NCI-H446 (cell line): ENCODE measurements at places on chromosomes 5 and 9.

GRCh38 chr5:2658881-2659470 lies 92.5 kb downstream of the IRX2 start:
- no peak for DNase-seq

DNA sequence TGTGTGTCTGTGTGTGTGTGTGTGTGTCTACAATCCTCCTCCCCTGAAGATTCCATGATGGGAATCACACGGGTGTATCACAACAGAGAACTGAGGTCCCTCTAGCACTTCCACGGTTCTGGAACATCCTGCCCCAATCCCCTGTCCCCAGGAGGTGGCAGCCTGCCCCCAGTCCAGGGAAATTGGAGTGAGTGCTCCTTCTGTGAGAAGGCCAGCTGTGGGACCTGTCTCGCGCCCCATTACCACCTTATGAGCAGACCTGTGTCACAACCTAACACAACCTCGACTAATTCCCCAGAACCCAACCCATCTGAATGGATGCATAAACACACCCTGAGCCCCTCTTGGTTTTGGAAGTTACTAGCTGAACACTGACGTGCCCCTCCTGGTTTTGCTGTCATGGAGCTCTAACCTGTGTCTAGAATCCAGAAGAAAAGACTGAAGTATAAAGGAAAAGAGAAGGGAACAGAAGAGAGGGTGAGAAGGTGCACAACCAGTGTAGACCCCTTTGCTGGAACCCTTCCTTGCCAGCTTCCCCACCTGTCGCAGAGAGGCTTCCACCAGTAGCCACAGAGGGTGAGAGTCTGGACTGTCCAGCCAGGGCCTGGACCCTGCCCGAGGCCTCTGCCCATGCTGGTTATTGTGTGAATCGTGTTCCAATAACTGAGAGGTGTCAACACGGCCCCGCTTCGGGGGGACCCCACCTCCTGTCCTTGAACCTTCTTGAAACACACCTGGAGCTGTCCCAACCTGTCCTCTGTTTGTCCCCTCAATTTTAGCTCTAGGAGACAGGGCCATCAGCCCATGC lies 3.4 kb downstream of the BTNL9 start:
- DNase-seq, result no peak

DNA sequence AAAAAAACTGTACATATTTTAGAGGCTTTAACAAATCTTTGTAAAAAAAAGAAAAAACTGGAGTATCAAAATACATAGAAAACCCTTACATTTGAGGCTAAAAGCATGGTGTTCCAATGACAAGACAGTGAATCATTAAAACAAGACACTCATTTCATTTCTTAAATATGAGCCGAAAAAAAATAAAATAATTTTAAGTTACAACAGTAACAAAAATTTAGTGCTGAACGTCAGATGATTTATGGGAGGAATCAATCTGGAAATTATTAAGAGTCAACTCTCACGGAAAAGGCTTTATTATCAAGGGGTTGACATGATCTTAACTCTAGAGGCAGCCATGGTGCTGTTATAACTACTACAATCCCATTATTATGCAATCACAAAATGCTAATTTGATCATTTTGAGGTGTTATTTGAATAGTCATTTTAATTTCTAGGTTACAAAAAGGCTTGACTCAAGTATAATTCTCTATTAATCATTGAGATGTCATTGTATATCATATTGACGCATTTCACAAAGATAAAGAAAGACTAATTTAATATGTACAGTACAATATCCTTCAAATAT lies 51.9 kb downstream of the MAPKAP1 start:
- DNase-seq, result no peak

- no peak for DNase-seq
Measured at GRCh38 chr5:126965487-126965886, 64.9 kb downstream of the MARCHF3 start.

DNA sequence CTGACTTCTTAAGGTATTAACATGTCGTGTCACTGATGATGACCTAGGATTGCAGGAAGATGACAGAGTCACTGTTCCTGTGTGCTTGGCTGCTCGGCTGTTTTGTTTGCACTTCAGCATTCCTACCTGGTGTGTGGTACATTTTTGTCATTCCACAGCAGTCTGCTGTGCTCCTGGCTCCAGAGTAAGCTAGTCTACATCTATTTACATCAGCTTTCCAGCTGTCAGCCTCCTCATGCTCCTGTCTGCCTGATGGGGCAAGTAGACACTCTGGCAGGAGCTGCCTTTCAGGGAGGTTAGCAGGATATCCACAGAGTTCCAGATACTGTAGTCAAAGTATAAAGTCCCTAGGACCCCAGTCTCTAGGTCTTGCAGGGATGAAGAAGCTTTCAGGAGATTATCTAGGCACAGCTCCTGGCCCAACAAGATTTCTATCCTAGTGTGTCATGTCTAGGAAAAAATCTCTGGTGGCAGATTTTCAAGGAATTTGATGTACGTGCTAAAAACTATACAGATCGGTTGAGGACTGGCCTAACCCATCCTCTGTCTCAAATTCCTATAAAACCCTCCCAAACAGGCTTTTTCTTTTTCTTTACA lies 28.4 kb downstream of the RUSC2 start:
- DNase-seq, result no peak

- no peak for DNase-seq
Measured at GRCh38 chr9:137127301-137128157, 11.4 kb upstream of the GRIN1 start.

- DNase-seq, result peak; percentile 20
Measured at GRCh38 chr9:135701959-135702721, at the start of gene KCNT1. Gene KCNT1 (plus strand): TSS chr9:135702185. CDS start chr9:135702259, 74 bp downstream.

GRCh38 chr9:38269775-38270174 lies 122.7 kb upstream of the ALDH1B1 start:
- DNase-seq, result no peak

DNA sequence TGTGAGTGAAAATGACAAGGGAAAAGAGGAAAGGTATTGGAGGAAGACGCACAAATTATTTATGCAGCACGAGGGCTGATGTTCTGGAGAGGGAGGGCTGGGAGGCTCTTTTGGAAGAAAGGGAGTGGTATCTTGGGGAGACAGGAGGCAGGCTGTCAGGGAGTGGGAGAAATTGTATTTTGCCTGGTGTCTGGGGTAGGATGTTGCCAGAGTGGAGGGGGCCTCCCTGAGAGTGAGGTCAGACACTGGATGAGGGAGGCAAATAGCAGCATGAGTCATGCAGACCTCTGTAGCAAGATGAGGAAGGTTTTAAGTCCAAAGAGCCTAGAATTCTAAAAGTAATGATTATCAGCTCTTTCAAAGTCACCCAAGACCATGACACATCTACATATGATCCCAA lies 158.0 kb downstream of the DMRT2 start:
- no peak for DNase-seq

GRCh38 chr5:38469707-38470267 lies 86.7 kb downstream of the LIFR start:
- DNase-seq, result no peak

- DNase-seq, result no peak
Measured at GRCh38 chr9:86978922-86979474, 31.7 kb upstream of the GAS1 start.

DNA sequence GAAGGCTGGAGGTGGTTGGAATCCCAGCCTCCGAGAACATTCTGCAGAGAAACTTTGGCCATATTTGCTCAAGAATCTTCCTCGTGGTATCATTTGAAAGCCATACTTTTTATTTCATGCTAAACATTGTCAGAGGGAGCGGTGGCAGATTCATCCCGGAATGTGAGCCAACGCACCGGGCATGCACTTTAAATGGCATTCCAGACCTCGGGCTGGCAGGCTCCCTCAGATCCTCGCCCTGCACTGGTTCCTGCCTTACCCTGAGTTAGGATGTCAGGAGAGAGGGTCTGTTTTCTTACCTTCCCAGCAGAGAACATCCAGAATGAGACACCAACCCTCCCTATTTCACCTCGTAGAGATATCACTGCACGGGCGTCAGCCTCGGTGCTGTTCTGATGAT lies 33.8 kb downstream of the GDNF start:
- DNase-seq, result no peak

DNA sequence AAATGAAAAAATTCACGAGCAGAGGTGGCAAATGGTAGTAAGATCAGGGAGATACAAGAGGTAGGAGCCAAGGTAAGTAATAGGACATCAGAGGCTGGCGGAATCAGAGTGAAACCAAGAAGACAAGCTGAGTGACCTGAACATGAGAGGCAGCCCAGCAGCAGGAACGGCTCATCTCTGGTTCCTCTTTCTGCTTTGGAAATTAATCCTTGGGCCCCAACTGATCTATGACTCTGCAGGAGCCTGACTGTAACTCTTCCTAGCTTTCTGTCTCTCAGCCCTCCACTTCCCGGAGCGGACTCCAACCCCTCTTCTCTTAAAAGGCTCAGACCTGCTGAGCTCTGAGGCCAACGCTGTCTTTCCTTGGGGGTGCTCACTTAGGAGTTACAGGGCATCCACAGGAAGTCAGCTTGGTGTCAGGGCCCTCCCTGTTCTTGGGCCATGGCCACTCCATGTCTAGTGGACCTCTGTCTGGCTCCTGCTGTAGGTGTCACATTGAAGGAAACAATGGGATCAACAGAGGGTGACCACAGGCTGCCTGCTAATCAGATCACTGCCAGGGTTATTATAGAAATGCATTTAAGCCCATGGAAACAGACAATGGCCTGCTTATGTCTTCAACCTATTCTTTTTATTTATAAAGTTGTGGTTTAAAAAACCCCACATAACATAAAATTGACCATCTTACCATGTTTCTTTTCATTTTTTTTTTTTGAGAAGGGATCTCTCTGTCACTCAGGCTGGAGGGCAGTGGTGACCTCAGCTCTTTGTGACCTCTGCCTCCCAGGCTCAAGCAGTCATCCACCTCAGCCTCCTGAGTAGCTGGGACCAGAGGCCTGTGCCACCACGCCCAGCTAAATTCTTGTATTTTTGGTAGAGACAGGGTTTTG lies 22.5 kb upstream of the SHB start:
- DNase-seq, result no peak

DNA sequence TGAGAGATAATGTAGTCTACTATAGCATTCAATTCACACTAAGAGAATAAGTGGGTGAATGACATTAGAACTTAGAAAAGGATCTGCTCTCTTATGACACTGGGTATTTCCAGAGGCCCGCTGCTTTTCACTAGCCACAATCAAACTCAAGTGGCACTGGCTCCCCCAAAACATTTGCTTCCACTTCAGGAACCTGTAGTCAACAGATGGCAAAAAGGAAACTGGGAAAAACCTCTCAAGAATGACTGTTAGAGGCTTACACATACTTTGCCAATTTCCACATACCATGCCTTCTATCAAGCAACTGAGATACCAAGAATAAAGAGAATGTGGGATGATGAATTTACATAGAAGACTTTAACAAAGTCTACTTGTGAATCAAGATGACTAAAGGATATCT lies 11.2 kb downstream of the POC5 start:
- DNase-seq, result no peak

DNA sequence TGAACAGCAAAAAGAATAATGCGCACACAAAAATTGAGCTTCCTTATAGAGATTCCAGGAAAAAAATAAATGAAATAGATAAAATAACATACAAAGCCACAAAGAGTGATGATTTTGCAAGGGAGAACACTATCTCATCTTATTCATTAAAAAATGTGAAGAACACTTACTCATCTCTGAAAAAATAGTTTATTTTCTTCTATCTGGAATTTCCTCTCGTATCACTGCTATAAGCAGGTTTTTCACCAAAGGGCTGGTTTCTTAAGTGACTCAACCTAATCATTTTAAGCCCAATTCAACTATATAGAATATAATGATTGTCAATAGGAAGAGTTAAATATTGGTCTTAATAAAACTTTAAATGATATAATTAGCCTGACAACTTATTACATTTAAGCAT lies 504.9 kb downstream of the NR2F1-AS1 start:
- no peak for DNase-seq

DNA sequence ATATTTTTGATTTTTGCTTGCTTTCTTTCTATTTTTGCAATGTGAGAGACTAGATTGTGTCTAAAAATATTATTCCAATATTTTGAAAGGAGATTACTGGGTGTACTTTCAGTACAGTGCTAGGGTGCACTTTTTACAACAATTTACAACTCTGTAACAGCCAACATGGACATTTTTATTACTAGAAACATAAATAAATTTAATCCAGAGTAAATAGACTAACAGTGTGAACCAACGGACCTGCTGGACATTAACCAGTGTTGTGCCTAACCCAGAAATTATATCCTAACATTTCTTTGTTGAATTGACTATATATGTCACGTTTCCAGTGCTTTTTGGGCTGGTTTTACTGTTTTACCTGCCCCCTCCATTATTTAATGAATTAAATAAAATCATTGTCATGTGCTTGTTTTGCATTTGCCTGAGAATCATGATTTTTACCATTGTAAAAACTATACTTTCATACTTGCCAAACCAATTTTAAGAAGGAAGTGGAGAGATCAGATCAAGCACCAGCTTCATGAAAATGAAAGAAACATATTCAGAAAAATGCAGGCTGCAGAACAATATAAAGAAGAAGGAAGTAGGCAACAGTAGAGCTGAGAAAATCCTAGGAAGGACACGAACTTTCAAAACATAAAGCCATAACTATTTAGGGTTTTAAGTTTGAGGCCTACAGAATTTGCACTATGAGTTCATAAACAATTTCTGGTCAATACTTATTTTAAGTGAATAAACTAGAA lies 400.8 kb upstream of the PIK3R1 start:
- no peak for DNase-seq

DNA sequence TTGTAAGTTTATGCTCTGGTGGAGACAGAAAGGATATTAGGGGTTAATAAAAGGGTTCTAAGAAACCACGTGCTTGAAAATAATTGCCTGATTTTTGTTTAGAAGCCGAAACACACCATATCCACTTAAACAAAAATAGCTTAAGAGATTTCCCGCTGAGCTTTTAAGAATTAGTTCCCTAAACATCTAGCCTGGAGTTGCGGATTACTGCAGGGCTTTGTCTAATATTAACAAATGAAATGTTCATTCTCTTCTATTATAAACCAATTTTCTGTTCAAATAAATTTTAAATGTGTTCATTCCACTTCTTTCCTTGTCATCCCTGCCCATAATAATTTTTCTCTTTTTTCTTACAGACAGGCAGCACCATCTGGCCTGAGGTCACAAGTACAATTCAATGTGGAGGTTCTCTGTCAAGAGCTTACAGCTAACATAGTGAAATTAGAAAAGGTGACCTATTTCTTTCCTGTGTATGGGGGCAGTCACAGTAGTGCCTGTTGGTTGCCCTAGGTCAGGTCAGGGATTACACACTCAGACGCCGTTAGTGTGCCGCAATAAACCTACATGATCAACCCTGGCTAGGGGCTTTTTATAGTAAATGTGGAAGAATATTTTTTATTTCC lies 65.3 kb downstream of the GRAMD2B start:
- DNase-seq, result no peak

DNA sequence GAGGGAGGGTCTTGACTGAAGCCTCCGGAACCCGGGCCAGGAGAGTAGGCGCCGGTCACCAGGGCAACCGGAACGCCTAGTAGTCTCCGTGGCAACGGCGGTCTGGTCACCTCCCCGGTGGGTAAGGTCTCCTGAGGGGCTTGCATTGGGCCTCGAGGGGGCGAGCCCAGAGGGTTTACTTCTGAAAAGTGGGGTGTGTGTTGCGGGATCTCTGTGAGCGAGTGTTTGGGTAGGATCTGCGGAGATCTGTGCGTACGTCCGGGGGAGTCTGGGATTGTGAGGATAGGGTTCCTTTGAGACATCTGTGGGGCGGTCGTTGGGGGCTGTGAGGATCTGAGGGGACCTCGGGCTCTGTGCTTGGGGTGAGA lies at the start of gene FAM221B:
Gene FAM221B, minus strand, starts transcription at position 17 of the 368 bp plus-strand sequence. CDS start 2,571 bp downstream, outside the sequence.
- DNase-seq, result peak; percentile 38
